HFFc6 (cell line): ENCODE measurements at places on chromosomes 13 and 19. TPM values are rescaled to one million over a fixed set of nuclear protein-coding genes. Genes with fewer than 3 reads are reported as not detected.

KLF5 gene
- 19.8 to 29.7 TPM (median 25.7 TPM) in 3 replicates for total RNA-seq

RGL3 gene
- total RNA-seq: 5.5 to 12.7 TPM (median 11.7 TPM) in 3 replicates

RDH8 gene
- not detected in 3 replicates for total RNA-seq

SPRED3 gene
- 12.7 to 13.8 TPM (median 13.2 TPM) in 3 replicates for total RNA-seq

ZNF570 gene
- 2.5 to 4.9 TPM (median 4.6 TPM) in 3 replicates for total RNA-seq

SLC44A2 gene
- 156 and 181 TPM in 2 replicates for total RNA-seq

SLC25A30 gene
- total RNA-seq: 16.4 to 26.1 TPM (median 24.4 TPM) in 3 replicates

- DNase-seq: no peak
These were observed 11.6 kb upstream of the CFAP97D2 start for GRCh38 chr13:114167426-114167825.

GRCh38 chr13:57425531-57425930, 206.0 kb upstream of the PCDH17 start:
- no peak for DNase-seq

DNA sequence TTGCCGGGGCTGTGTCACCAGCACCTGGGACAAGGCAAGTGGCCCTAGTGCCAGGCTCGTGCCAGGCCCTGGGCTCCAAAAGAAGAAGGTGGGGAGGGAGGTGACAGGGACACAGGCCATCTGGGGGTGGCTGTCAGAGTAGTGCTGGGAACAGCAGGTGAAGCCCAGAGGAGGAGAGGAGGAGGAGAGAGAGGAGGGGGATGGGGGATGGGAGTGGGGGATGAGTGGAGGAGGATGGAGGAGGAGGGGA, 18.7 kb downstream of the LSM4 start:
- no peak for DNase-seq

DNA sequence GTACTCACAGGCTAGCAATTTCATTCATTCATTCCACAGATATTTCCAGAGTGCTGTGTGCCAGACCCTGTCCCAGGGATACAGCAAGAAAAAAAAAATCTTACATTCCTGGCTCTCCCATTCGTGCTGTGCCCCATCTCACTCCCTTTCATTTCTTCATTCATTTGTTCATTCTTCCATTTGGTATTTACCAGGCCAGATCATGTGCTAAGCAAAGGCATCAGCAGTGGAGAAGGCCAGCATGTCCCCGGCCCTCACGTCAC, 2.3 kb downstream of the MAP3K10 start:
- DNase-seq: peak; percentile 30

DNA sequence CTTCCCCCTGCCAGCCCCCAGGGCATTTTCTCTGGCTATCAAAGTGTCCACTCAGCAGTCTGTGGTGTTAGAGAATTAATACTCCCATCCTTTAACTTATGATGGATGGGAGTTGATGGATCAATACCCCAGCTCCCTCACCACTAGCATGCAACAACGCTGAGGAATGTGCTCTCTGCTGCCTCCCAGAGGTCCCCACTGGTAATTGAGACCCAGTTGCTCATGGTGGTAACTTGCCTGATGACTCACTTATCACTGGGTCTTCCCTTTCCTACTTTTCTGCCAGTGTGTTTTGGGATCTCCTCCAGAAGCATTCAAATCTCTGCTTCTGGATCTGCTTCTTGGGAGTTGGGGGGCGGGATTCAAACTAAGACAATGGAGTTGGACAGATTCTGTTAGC, 20.3 kb upstream of the CACNA1A start:
- peak; percentile 5 for DNase-seq

- DNase-seq: no peak
These were observed 232.5 kb upstream of the SERP2 start for GRCh38 chr13:44140888-44141724.

GRCh38 chr19:21699197-21699596, 68.2 kb downstream of the ZNF100 start:
- no peak for DNase-seq

- no peak for DNase-seq
These were observed 136.2 kb downstream of the TEX29 start for GRCh38 chr13:111456452-111457230.

DNA sequence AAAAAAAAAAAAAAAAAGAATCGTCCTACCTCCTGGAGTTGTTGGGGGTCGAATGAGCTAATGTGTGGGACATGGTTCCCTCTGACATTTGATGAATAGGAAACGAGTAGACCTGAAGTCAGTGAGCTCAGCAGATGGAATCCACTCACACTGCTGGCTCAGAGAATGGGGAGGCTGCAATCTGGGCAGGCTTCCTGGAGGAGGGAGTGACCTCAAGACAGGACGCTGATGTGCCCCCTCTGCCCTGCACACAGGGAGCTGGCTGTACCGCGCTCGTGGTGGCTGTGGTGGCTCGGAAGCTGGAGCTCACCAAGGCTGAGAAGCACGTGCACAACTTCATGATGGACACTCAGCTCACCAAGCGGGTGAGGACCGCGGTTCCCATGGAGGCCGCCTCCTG, 19.8 kb upstream of the ARRDC2 start:
- DNase-seq: no peak

DNA sequence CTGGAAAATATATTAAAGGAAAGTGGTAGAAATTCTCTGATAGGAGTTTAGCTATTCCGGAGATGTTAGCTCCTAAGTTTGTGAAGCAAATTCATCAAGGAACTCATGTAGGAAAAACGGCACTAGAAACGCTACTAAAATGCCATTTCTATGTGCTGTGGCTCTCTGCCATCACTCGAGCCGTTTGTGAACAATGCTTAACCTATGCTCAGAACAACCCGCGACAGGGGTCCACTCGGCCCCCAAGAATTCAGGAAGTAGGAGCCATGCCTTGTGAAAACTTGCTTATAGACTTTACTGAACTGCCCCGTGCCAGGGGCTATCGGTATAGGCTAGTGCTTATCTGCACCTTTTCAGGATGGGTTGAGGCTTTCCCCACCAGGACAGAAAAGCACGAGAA, 14.2 kb upstream of the SLC15A1 start:
- no peak for DNase-seq

DNA sequence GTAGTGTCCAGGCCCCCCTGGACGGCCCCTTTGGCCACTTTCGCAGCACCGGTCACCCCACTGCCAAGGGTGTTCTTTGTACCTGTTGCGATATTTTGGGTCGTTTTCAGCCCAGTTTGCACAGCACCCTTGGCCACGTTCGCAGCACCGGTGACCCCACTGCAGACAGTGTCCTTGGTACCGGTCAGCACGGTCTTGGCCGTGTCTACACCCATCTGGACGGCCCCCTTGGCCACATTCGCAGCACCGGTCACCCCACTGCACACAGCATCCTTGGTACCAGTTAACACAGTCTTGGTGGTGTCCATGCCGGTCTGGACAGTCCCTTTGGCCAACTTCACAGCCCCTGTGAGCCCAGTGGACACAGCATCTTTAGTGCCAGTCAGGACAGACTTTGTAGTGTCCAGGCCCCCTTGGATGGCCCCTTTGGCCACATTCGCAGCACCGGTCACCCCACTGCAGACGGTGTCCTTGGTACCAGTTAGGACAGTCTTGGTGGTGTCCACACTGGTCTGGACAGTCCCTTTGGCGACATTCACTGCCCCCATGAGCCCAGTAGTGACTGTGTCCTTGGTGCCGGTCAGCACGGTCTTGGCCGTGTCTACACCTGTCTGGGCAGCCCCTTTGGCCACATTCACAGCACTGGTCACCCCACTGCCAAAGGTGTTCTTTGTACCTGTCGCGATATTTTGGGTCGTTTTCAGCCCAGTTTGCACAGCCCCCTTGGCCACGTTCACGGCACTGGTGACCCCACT, 6.8 kb downstream of the PLIN4 start:
- no peak for DNase-seq

DNA sequence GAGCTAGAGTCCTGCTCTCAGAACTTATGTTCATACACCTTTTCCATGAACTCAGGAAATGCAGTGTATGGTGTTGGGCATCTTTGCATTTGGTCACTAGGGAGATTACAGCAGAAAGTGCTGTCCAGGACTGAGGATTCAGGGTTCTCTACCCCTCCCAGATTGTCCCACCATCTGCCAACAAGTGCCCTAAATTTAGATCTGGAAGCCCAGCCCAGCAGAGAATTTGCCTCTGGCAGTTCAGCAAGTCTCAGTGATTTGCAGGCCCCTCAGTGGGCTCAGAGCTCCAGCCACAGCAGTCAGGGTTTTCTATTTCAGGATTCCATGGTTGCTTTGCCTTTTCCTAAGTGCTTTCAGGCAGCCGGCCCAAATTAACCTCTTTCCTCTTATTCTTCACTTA, 23.4 kb downstream of the CNFN start:
- no peak for DNase-seq
